C1 segment of cervical spinal cord (tissue), 14 donors: ENCODE measurements at places on chromosomes 1 and 21.

DNA sequence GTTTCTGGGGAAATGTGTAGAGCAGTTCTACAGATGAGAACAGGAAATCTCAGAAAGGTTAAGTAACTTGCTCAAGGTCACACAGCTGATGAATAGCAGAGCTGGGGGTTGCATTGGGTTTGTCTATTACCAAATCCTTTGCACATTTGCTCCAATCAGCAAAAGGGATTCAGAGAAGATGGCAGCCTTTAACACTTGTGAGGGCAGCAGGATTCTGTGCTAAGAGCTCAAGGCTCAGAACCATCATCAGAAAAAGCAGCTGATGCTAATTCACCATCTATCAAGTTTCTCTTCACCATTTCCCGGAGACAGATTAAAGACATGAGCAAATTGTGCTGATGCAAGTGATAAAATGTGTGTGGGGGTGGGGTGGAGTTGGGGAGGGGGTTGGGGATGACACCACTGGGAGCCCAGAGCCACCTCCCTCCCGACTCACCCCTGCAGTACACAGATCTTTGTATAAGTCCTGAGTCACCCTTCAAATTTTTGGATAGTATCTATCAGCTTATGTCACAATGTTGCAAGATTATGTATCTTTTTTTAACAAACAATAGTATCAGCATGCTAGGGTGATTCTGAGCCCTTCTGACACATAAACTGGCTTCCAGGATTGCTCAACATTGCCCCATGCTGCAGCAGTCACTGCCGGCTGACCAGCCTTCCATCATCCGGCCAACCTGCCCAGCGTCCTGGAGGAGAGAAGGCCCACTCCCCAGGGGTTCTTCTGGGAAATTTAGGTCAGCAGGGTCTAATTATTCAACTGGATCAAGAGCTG lies 2.8 kb upstream of the SPSB1 start:
- no peak for DNase-seq

DNA sequence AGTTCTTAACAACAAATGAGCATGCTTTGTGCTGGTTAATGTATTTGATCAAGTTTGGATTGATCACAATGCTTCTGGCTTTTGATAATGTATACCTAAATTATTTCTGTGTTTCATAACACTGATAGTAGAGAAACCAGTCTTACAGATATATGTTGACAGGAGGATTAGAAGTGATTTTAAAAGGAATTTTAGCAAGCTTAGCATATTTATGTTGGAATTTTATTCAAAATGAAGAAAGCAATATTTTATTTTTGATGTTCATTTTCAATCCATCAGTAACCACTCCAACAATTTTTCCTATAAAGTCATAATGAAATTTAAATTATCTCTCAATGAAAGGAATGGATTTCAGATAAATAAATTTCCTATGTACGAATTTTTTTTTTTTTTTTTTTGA lies 291.8 kb downstream of the HHIPL2 start:
- DNase-seq = no peak

GRCh38 chr1:109275706-109276345 lies 7.1 kb downstream of the PSRC1 start:
- DNase-seq = no peak

DNA sequence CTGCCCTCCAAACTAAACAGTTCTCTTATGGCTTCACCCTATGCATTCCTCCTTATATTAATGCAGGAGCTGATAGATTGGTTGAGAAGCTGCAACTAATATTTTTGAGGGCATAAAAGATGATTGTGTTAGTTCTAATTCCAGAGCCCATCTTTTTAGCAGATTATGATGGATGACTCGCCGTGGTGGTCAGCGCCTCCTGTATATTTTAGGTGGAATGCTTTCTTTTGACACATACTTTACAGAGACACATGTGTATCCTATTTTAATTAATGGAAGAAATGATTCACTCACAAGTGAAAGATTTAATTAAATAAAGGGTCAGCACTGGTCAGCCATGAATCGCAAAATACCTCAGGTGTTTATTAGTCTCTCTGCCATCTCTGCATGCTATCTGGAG lies 120.7 kb downstream of the TM2D1 start:
- no peak for DNase-seq

DNA sequence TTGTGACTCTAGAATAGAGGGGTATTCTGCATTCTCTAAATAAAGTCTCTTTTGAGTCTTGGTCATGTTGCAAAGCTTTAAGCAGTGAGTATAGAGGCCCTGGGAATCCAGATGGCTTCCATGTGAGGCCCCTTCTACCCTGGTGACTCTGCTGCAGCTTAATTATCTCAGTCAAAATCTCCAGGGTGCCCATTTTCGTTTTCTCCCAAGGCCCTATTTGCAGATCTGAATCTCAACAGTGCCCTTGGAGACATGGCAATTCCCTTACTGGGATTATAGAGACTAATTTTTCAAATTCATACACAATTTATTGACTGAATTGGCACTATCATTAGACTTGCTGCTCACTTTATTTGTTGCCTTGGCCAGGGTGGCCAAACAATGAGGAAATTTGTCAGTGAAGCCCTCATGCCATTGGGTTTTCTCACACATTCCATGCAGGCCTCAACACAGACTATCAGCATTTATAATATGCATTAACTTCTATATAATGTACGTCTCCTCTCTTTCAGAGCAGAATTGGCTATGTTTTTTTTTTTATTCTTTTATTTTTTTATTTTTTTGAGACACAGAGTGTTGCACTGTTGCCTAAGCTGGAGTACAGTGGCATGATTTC lies 35.1 kb downstream of the PROX1 start:
- no peak for DNase-seq

DNA sequence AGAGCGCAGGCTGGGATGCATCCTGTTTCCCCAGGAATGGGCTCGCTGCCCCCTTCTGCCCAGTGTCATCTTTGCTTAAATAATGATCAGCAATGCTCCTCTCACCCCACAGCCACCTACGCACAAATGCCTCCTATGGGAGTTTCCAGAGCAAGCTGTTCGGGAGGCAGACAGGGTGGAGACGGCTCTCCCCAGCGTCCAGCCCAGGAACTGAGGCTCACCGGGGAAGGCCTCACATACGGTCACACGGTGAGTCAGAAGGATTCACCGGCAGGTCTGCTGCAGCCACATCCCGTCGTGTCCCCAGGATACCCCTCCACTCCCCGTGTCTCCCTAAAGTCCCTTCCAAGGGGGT lies 40.3 kb upstream of the RUNX3 start:
- DNase-seq = no peak
